NCI-H1092 (cell line): ENCODE measurements at places on chromosomes 5 and 9.
A peak's percentile ranks its signal among the peaks of the same experiment; 100 is the strongest.

- peak; percentile 71 for DNase-seq
These were observed at the start of gene LURAP1L for GRCh38 chr9:12774861-12775678. Gene LURAP1L, plus strand, starts transcription at chr9:12775020. Its CDS starts 696 bp downstream, at chr9:12775716.

DNA sequence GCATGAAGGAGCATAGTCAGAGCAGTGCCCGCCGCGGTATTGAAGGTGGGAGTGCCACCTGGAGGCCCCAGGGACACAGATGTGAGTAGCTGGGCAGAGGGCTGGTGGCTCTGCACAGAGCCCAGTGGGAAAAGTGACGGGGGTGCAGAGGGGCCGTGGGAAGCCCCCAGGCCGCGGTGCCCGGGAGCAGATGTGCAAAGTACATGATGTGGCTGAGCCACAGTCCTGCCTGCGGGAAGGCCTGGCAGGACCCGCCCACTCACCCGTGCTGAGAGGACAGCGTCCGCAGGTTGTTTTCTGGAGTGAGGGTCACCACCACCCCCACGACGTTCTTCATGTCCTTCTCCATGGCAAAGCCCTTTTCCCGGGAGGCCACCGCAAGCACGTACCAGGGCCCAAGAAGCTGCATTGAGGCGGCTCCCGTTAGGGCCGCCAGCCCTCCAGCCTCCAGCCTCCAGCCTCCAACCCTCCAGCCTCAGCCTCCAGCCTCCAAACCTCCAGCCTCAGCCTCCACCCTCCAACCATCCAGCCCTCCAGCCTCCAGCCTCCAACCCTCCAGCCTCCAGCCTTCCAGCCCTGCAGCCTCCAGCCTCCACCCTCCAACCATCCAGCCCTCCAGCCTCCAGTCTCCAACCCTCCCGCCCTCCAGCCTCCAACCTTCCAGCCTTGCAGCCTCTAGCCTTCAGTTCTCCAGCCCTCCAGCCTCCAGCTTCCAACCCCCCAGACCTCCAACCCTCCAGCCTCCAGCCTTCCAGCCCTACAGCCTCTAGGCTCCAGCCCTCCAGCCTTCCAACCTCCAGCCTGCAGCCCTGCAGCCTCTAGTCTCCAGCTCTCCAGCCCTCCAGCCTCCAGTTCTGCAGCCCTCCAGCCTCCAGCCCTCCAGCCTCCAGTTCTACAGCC, 914 bp downstream of the LCN6 start:
- no peak for DNase-seq

DNA sequence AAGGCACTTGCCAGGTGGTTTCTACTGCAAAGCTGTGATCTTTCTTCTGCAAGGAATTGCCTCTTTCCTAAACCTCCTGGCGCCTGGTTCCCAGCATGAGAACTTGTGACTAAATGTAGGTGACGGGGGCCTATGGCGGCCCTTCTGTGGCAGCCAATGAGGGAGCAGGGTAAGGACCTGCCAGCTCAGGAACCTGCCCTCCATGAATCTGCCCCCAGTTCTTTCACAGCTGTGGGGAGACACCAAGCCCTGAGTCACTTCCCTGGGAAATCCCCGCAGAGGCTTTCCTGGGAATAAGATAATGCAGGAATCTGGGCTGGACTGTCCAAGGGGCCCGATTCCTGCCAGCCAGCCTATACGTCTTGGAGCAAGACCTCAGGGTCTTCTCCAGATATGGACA, 56.7 kb upstream of the CTNNA1 start:
- no peak for DNase-seq

- no peak for DNase-seq
These were observed 22.3 kb downstream of the TRAF1 start for GRCh38 chr9:120904061-120904977.

DNA sequence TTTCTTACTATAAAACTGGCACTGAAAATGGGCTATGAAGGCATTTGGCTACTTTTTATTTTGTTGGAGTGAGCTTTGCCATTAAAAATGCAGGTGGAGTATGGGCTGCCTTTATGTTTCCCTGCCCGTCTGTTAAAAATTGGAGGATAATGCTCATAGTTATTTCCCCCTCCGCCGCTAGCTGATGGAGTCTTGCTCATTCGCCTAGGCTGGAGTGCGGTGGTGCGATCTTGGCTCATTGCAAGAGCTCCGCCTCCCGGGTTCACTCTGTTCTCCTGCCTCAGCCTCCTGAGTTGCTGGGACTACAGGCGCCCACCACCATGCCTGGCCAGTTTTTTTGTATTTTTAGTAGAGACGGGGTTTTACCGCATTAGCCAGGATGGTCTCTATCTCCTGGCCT, 8.6 kb downstream of the G3BP1 start:
- no peak for DNase-seq

DNA sequence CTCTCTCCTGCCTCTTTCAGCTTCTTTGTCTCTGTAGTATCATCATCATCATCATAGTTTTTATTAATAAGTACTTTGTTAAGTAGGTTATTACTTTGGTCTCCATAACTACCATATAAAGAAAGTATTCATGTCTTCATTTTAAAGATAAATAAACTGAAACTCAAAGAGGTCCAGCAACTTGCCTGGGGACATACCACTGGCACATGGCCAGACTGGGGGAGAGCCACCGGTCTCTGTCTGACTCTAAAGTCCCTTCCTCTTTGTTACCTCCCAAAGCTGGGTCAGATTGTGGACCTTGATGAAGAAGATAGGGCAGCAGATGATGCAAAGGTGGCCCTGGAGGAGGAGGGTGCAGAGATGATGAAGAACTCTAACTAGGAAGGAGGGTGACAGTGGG, 8.5 kb downstream of the CDX1 start:
- no peak for DNase-seq

GRCh38 chr9:124370896-124371582, 44.2 kb downstream of the PSMB7 start:
- DNase-seq, result no peak

- DNase-seq, result peak; percentile 11
These were observed 81.3 kb downstream of the STK10 start for GRCh38 chr5:172106511-172107356.

DNA sequence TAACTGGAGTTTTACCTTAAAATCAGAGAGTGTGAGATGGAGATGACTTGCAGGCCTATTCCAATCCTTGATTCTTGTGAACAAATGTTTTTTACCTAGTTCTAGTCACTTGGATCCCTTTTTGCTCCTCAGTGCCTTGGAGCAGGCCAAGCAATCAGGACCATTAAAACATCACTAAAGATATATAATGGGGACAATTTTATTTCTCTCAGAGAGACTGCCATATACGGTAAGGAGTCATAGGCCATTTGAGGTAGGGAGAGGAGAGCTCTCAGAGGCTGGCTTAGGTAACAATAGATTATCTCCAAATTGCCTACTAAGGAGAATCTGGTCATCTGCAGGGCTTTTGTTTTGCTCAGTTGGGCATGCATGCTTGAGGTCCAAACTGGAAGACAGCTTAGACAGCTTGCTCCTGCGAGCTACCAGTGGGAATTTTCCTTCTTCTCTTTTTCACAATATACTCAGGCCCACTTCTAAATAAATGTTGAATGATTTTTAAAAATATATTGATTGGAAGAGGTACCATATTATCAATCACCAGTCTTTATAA, 44.0 kb downstream of the FREM1 start:
- no peak for DNase-seq

DNA sequence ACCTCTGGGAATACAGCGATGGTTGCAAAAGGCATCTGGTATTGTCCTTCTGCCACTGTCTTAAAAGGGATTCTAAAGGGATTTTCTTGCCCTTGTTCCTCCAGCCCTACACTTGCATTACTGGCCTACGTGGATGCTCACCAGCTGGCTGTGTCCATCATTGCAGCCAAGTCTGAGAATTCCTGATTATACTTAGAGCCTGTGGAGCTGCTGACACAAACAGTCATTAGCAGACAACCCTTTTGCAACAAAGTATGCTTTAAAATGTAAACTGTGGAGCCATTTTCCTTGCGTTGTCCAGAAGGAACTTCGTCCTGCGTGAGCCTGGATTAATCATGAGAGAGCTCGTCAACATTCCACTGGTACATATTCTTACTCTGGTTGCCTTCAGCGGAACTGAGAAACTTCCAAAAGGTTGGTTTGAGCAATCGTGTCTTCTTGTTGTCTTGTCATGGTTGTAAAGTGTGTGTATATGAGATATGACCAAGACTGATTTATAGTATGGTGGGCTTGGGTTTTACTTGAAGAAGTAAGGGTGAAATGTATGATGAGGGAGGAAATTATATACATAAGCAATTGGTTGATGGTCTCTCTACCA, at the start of gene MUSK:
Gene MUSK, plus strand, starts transcription at position 222 of the 598 bp plus-strand sequence. Its CDS starts 114 bp downstream, at position 336.
- DNase-seq, result no peak

DNA sequence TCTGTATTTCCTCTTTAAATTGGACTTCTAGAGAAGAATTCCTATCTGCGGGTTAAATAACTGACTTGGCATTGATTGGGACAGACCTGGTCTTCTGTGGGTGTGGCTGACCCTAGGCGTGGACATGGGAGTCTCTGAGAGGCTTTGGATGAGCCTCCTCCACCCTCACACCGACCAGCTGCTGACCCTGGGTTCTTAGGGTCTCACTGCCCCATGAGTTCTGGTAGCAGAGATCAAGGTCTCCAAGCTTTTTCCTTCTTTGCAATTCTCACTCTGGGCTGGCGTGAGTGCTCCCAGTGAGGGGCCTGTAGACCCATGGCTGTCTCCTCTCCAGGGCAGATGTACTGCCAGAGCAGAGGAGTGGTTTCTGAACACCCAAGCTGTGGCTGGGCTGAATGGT, 41.6 kb upstream of the PITX1 start:
- no peak for DNase-seq
